ENCODE measurements at places on chromosomes 2 and 18.

DNA sequence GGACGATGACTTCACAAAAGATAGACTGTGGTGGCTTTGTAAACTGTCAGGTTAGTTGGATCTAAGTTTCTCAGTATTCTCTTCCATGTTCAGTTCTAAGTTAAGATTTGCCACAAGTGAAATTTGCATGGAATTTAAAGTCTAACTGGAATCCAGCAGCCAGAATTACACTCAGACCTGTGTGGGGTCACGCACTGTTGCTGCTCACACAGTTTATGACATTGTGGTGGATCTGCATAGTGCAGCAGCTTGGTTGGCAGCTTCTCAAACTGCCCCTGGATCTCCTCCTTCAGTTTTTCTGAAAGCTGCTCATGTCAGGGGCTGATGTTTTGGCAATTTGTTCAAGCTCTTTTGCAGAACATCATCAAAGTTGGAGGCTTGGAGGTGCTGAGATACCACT, 228.1 kb upstream of the KCNJ3 start:
- no peak for DNase-seq

DNA sequence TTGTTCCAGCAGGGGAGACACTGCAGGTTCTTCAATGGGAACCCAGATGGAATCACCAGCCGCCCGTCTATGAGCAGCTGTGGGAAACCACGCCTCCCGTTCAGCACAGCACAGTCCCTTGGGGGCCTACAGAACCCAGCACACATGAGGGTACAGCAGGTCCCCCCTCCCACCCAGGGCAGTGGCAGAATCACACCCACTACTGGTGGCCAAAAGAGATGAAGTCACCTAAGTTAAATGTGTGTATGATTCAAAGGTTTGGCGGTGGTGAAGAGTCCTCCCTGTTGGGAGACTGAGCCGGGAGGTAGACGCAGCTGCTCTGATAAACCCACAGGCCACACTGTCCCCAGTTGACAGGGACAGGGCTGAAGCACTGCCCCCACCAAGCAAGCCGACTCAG, 44.3 kb downstream of the L3MBTL4 start:
- DNase-seq: no peak

DNA sequence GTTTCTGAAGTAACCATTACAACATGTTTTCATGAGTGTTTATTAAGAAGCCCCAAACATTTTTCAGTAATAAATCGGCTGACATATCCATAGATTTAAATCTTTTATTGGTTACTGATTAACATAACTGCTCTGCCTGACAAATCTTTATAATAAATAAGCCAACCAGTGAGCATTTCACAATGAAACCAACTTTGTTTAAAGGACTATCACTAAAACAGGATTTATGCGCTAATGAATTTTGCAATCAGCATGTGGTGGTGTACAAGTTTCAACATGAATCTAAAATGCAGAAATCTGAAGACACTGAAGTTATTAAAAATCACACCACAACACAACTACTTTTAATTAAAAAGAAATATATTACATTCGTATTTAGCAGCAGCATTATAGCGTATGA, 166.7 kb downstream of the MEIS1 start:
- DNase-seq: no peak

DNA sequence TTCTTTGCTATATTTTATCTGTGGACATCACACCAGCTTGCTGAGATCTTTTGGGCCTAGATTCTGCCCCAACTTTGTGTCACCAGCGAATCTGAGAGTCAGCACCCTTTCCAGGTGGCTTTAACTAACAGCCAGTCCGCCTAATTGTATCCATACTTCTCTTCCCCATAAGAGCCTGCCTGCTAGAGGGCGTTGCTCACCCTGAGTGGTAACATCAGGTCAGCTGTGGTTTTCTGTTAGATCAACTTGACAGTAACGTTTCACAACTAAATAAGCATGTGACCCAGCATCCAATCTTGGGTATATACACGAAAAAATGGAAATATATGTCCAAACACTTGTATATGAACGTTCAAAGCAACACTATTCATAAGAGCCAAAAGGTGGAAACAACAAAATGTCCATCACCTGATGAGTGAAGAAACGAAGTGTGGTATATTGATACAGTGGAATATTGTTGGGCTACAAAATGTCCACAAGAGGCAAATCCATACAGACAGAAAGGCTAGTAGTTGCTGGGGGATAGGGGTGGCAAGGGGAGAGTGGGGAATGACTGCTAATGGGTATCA, 24.9 kb downstream of the EFHD1 start:
- no peak for DNase-seq

GRCh38 chr2:224971214-224971613, 71.1 kb downstream of the DOCK10 start:
- no peak for DNase-seq

- no peak for DNase-seq
Measured at GRCh38 chr2:115165529-115166109, 723.2 kb downstream of the DPP10 start.

DNA sequence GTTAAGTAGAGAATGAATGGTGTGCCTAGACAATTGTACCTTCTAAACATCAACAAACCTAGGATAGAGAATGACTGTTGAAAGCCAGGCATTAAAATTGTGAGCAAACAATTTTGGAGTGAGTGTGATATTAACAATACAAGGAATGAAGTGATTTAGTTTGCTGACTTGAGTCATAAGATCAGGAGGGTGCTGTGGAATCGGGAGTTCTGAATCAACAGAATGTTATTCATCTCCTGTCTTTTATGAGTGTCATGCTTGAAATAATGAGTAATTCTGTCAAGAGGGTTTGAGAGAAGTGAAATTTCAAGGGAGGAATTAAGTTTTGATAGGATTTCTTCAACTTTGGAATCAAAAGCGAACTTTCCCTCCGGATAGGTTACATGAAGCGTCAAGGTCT, 214.4 kb upstream of the DSEL start:
- no peak for DNase-seq
